ENCODE measurements at places on chromosomes 16 and 17.

GRCh38 chr17:41254861-41255260 lies 323 bp upstream of the KRTAP9-9 start:
- no peak for DNase-seq

- no peak for DNase-seq
Observed at GRCh38 chr17:13074026-13074425, 56.2 kb upstream of the ELAC2 start.

- DNase-seq, result no peak
Observed at GRCh38 chr16:9261376-9261775, 169.9 kb downstream of the HAPSTR1 start.

GRCh38 chr16:73026754-73027684 lies 20.9 kb downstream of the ZFHX3 start:
- DNase-seq, result no peak

DNA sequence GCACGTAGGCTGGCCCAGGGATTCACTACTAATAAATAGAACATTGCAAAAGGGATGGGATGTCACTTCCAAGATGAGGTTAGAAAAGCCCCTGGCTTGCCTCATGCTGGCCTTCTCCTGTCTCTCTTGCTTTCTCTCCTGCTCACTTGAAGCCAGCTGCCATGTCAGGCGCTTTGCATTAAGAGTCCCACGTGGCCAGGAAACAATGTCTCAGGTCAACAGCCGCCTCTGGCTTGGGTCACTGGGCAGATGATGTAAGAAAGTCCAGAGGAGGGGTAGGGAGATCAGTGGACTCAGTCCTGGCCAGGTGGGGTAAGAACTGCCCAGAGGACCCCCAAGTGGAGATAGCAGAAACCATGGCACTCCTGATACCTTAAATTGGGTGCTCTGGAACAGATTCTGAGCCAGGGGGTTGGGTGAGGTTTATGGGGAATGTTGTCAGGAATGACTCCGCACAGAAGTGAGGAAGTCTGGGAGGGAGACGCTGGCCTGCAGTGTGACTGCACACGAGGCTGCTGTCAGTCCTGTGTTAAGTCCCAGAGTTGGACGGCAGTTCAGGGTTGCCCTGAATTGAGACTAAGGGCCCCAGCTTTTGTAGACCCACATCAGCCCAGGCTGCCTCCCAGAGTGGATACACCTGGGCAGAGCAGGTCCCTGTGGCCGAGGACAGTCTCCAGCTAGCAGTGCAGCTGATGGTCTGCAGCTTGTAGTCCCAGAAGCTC lies 17.7 kb downstream of the C16orf82 start:
- no peak for DNase-seq

GRCh38 chr17:39461926-39462569 lies 762 bp downstream of the CDK12 start:
- no peak for DNase-seq

DNA sequence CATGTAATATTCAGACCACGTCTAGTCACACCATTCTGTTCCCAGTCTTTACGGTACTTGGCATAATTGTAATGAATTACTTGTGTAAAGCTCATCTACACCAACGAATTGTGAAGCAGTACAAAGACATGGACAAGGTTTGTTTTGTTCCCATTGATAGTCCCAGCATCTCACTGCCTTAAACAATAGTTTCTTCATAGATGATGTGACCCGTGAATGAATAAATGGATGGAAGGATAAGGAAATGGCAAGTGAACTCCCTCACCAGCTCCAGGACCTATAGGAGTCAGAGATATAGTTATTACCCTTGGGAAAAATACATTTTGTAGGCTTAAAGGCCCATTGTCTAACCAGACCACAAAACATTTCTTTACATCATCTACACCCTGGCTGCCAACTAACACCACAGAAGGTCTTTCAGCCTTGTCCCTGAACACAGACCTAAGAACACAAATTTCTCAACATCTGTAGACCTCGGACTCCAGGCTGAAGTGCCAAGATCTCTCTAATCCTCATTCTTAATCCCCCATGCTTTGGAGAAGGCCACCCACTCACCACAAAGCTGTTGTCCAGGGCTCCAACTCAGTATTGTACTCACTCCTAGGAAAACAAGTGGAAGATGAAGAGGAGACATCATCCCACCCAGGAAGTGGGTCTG lies 38.2 kb downstream of the MAF start:
- DNase-seq, result no peak

DNA sequence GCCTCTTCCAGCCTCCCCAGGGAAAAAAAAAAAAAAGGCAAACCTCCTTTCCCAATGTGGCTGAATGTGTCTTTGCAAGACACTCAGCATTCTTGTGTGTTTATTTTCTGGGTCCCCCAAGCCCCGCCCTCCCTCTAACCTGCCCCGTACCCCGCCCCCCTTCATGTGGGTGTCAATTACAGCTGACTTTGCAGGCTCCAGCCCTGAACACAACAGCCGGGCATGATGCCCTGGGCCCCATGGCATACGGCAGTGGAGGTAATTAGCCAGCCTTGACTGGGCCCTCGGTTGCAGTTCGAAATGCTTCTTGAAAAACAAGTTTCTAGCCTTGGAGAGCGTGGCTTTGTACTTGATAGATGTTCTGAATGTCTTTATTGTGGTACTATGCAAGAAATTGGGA lies 354.7 kb upstream of the RBFOX1 start:
- no peak for DNase-seq

- DNase-seq, result no peak
Observed at GRCh38 chr16:14309906-14310305, 238.8 kb downstream of the MRTFB start.

DNA sequence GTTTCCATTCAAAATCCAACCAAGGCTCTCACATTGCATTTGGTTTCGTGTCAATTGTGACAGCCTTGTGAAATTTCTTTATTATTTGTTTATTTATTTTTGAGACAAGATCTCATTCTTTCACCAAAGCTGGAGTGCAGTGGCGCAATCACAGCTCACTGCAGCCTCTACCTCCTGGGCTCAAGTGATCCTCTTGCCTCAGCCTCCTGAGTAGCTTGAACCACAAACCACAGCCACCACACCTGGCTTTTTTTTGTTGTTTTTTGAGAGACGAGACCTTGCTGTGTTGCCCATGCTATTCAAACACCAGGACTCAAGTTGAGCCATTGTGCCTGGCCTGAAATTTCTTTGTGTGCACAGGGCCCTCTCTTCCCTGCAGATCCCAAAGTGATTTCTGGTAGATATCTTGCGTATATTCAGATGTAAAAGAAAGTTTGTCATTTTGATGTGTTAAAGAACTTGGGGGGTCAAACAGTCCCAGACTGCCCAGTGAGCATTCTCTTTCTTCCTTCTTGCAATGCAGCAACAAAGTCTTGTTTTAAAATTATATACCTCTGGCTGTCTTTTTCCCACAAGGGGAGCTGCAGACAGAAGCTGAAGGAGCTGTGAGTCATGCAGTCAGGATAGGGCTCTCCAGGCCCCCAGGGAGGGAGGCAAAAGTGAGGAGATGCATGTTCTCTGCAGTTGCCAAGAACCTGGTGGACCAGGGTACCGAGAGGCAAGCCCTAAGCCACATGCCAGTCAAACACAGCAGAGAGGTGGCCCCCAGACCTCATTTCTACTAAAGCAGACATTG lies 15.5 kb upstream of the USP22 start:
- no peak for DNase-seq

GRCh38 chr17:79027274-79027924 lies 3.4 kb downstream of the C1QTNF1 start:
- DNase-seq, result no peak

DNA sequence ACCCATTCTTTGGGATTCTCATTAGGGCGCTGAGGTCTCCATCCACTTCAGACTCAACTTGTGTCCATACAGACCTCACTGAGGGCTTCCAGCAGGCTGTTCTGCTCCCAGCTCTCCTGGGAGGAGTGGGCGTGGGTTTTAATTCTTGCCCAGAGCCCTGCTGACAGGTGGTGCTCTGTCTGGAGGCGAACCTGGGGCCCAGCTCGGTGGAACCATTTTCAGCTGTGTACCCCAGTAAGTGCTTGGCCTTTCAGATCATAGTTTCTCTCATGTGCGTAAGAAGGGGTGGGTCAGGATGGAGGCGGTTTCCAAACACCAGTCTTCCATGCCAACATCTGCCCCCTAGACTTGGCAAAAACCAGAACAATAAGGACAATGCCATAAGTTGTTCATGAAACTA lies 21.4 kb upstream of the NKD1 start:
- no peak for DNase-seq

- no peak for DNase-seq
Observed at GRCh38 chr16:85010446-85010930, 847 bp downstream of the ZDHHC7 start.

DNA sequence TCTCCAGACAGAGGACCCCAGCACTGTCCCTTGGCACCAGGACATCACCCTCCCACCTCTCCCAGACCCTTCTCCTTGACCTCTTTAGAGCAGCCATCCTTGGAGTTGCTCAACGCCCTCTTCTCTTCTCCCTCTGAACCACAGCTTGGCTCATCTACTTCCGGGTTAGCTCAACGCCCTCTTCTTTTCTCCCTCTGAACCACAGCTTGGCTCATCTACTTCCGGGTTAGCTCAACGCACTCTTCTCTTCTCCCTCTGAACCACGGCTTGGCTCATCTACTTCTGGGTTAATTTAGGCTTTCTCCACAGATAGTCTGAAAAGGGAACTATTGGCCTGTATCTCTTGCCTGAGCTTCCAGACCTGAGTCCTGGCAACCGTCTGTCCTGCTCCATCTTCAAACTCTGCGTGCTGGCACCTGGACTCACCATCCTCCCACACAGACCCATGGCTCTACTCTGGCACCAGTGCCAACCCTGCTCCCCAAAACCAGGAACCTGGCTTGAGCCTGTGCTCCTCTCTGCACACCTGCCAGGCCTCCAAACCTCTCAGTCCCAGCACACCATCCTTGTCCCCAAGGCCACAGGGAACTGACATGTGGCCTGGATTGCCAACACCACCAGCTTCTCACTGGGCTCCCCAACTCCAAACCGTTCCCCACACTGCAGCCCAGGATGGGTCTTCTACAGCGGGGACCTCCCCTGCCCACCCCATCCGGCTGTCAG lies 25.3 kb upstream of the FAAP100 start:
- no peak for DNase-seq

- DNase-seq, result no peak
Observed at GRCh38 chr16:28524681-28525171, 14.0 kb downstream of the NUPR1 start.

GRCh38 chr16:88030498-88030897 lies 79.3 kb downstream of the BANP start:
- no peak for DNase-seq

- DNase-seq, result no peak
Observed at GRCh38 chr16:13305019-13305755, 403.8 kb downstream of the SHISA9 start.

GRCh38 chr17:45282683-45283644 lies 21.1 kb upstream of the SPATA32 start:
- peak; percentile 69 for DNase-seq

DNA sequence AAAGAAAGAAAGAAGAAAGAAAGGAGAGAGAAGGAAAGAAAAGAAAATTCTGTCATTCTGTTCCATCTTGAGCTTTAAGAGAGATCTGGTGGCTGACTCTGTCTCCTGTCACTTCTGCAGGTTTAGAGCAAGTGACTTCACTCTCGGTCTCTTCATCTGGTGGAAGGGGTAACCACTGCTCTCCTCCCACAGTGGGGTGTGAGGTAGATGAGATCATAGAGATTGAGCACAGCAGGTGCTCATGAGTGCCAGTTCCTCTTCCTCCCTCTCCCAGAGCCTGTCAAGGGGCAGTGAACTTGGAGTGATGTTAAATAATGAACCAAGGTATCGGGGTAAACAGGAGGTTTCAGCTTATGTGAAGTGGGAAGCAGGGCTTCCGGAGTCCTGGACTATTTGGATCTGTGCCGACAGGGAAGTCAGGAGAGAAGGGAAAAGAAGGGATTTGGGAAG lies 47.7 kb downstream of the BEAN1 start:
- no peak for DNase-seq

DNA sequence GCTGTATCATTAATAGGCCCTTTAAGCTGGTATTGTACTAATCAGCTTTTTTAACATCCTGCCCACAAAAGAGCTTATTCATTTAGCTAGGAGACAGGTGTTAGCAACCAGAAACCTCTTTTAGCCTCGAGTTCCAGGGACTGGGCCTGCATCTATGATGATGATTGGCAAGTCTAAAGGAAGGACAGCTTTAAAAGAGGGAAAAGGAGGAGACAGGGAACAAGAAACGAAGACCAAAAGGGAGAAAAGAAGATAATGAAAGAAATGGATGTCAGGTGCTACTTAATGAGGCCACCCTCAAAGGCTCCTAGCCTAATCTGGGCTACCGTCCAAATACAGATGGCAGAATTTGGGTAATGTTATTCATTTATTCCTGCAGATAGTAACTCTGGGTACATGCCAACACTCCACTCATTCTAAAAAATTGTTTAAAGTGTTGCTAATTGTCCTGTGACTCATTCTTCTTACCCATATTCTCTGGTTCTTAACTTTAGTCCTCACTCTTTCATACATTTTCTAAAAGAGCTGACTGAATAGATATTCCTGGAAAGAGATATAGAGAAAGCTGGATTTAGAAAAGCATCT lies 18.7 kb upstream of the RFFL start:
- DNase-seq, result no peak

- no peak for DNase-seq
Observed at GRCh38 chr17:5304636-5305035, 22.6 kb downstream of the RABEP1 start.

- DNase-seq, result no peak
Observed at GRCh38 chr17:72756256-72756655, 336.2 kb downstream of the SLC39A11 start.

- no peak for DNase-seq
Observed at GRCh38 chr16:74449470-74449869, 28.2 kb upstream of the CLEC18B start.

Measured in NCI-H187 treated with DMSO at 0.1 percent for 48 hours (cell line).